ENCODE measurements at places on chromosomes 1 and 21.

- DNase-seq = no peak
These were observed 16.8 kb downstream of the TNFSF4 start for GRCh38 chr1:173190101-173190936.

GRCh38 chr1:63651161-63651701, 58.0 kb downstream of the PGM1 start:
- no peak for DNase-seq

- DNase-seq = peak; percentile 53
These were observed 751.9 kb upstream of the NEGR1 start for GRCh38 chr1:73034271-73034670.

- peak; percentile 87 for DNase-seq
These were observed 6.1 kb upstream of the CDC73 start for GRCh38 chr1:193115629-193116227.

DNA sequence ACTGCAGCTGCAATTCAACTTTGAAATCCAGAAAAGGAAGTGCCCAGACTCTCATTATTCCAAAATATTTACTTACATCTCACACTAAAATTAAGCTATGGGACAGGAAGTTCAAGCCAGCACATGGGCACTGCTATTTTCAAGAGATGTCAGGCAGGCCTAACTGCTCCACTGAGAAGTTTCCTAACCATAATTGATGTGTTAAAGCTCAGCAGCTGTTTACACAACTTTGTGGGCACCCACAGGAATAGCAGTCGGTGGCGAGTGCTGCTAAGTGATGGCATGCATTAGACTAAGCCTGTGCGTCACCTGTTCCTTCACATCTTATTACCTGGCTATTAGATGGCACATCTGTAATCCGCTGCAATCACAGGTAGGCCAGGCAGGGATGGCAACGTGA, 303.3 kb upstream of the DAB1 start:
- DNase-seq = no peak

DNA sequence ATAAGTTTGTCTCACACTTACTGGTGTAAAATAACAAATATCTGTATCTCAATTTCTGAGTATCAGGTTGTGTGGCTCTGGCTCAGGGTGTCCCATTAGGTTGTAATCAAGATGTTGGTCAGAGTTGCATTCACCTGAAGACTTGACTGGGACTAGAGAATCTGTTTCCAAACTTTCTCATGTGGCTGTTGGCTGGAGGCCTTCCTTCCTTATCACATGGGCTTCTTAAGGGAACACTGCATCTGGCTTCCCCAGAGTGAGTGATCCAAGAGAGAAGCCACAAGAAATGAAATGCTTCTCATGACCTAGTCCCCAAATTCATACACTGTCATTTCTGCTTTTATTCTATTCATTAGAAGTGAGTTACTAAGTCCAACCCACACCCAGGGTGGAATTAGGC, 568.4 kb upstream of the CAMK1G start:
- no peak for DNase-seq

DNA sequence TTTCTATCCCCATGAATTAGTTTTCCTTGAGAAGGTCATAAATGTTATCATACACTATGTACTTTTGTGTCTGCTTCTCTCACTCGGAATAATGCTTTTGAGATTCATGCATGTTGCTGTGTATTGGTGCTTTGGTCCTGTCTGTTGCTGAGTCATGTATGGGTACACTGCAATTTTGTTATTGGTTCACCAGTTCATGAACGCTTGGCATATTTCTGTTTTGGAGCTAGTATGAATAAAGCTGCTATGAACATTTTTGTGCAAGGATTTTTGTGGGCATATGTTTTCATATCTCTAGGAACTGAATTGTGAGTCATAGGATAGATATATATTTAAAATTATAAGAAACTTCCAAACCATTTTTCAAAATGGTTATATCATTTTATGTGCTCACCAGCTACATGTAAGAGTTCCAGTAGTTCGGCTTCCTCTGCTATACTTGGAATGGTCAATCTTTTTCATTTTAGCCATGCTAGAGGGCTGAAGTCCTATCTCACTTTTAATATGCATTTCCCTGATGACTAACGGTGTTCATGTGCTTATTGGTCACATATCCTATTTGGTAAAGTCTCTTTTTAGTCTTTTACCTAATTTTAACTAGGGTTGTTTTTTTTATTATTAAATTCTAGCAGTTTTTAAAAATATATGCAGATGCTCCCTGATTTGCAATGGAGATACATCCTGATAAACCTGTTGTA, 38.2 kb downstream of the ETS2 start:
- DNase-seq = no peak

GRCh38 chr1:3588395-3588794, 22.9 kb downstream of the MEGF6 start:
- DNase-seq = no peak

DNA sequence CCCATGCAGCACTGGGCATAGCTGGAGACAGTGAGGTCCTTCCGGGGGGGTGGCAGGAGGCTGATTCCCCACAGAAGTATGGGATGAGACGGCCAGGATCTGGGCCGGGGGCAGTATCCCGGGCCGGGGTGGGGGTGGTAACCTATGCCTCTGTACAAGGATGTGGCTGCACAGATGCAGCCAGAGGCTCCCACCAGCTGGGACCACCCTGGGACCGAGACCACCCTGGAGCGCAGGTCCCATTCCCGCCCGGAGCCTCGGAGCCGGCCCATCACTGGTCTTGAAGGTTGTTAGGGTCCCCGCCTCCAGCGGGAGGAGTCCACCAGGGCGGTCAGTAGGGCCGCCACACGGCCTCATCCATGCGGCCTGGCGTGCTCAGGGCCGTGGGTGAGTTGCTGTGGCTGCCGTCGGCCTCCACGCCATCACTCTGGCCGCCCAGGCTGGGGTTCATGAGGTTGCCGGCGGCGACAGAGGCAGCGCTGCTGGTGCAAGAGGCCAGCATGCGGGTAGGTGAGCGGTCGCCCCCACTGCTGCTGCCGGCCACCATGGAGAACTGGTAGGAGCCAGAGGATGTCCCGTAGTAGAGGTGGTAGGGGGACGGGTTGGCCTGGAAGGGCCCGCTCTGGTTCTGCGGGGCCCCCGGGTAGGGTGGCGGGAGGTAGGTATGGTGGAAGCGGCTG, 28.1 kb downstream of the RUNX3 start:
- DNase-seq = no peak

GRCh38 chr1:155197901-155198546, 9.7 kb downstream of the THBS3 start:
- DNase-seq = no peak

GRCh38 chr1:209653915-209654351, 1.7 kb upstream of the LAMB3 start:
- no peak for DNase-seq

Measured in mesendoderm (in vitro differentiated cells).